ENCODE measurements at places on chromosomes 11 and 22. TPM values are rescaled to one million over a fixed set of nuclear protein-coding genes. Genes with fewer than 3 reads are reported as not detected.

Gene P2RX6
- 0.47 TPM for total RNA-seq

Gene LIPT2
- 2.2 TPM for total RNA-seq

Gene FAM180B
- 0.94 TPM for total RNA-seq

Gene LIF
- 4.6 TPM for total RNA-seq

Gene ANO5
- total RNA-seq = under 0.01 TPM

Gene OR8G5
- not detected for total RNA-seq

Gene SORL1
- 0.38 TPM for total RNA-seq

Gene CST6
- total RNA-seq = 2.8 TPM

Gene CD3E
- total RNA-seq = not detected

Gene WDR74
- total RNA-seq = 57.8 TPM

Gene CASP1
- total RNA-seq = 5.9 TPM

Gene MAPK11
- total RNA-seq = 4.3 TPM

Gene TAGLN
- total RNA-seq = 2,351 TPM

Gene TMEM9B
- 34.7 TPM for total RNA-seq

Gene MUS81
- 40.7 TPM for total RNA-seq

Gene TTC28
- total RNA-seq = 11.5 TPM

Gene OR51M1
- not detected for total RNA-seq

Gene TMEM223
- total RNA-seq = 14.6 TPM

Gene FRMD8
- 20.6 TPM for total RNA-seq

Gene MPZL3
- total RNA-seq = 0.12 TPM

Gene CELF1
- 43.2 TPM for total RNA-seq

Gene C11orf91
- total RNA-seq = not detected

Gene LSP1
- 25.2 TPM for total RNA-seq

Gene HARBI1
- 3.2 TPM for total RNA-seq

Gene CHADL
- 0.12 TPM for total RNA-seq

Gene CATSPER1
- 0.68 TPM for total RNA-seq

Gene OR52E8
- total RNA-seq = not detected

Gene ACCS
- 4.6 TPM for total RNA-seq

Gene TPBGL
- not detected for total RNA-seq

Gene IGSF9B
- total RNA-seq = under 0.01 TPM

Gene PHLDA2
- total RNA-seq = 5.7 TPM

Gene GUCY1A2
- 0.75 TPM for total RNA-seq

Gene FIBIN
- 61.7 TPM for total RNA-seq

Gene APOBEC3A
- total RNA-seq = not detected

Gene DLG2
- 0.45 TPM for total RNA-seq

Gene SUN2
- total RNA-seq = 41.9 TPM

Gene GRM5
- total RNA-seq = under 0.01 TPM

Gene ADAMTS15
- total RNA-seq = 42.8 TPM

Gene ADM2
- 1.6 TPM for total RNA-seq

Gene LMF2
- 17.3 TPM for total RNA-seq

Gene APBB1
- 53.8 TPM for total RNA-seq

Gene CCDC89
- 2.6 TPM for total RNA-seq

Gene LDHAL6A
- not detected for total RNA-seq

Gene JAML
- not detected for total RNA-seq

Gene F2
- total RNA-seq = not detected

Gene TREH
- 0.08 TPM for total RNA-seq

Gene MORC2
- 10.7 TPM for total RNA-seq

Gene PIM3
- 21.4 TPM for total RNA-seq

Gene CALCA
- total RNA-seq = not detected

Gene GVQW3
- total RNA-seq = 1.4 TPM

Gene MAPK8IP1
- 3.3 TPM for total RNA-seq

Gene BEST1
- 0.60 TPM for total RNA-seq

Gene ZBTB16
- 0.12 TPM for total RNA-seq

Gene MYOD1
- total RNA-seq = not detected
